ENCODE measurements at places on chromosomes 4 and X.
A peak's percentile ranks its signal among the peaks of the same experiment; 100 is the strongest.

- DNase-seq = no peak
These were observed 254.2 kb downstream of the NAF1 start for GRCh38 chr4:162912482-162912881.

- DNase-seq = no peak
These were observed 143.7 kb downstream of the RPA4 start for GRCh38 chrX:97027384-97027922.

GRCh38 chr4:135508006-135508714 lies 1306.6 kb upstream of the PABPC4L start:
- no peak for DNase-seq

- no peak for DNase-seq
These were observed 228.4 kb downstream of the SPRY1 start for GRCh38 chr4:123624959-123625358.

- DNase-seq = no peak
These were observed 461.5 kb downstream of the FSTL5 start for GRCh38 chr4:161702287-161702686.

- DNase-seq = no peak
These were observed 1.3 kb upstream of the PDE6B start for GRCh38 chr4:623914-624566.

DNA sequence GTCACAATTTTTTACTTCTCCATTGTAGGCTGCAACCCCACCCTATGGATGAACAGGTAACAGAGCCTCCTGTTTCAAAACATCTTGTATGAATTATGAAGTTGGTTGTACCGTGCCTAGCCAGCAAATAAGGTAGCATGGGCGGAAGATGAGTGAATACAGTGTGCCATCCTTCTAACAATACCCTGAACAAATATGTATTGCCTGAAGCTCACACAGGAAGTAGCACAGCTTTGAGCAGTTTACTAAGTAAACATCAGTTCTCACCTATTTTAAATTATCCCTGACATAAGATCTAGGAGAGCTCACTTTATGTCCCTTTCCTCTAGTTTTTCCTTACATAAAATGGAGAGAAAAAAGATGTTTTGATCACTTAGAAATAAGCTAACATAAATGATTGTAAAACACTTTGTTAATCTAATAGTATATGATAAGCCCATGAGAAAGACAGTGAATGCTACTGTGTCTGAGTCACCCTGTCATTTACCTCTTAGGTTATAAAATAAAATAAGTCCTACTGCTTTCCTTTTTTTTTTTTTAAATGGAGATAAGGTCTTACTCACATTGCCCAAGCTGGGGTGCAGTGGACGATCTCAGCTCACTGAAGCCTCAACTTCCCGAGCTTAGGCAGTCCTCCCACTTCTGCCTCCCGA lies 36.6 kb downstream of the GRSF1 start:
- no peak for DNase-seq

DNA sequence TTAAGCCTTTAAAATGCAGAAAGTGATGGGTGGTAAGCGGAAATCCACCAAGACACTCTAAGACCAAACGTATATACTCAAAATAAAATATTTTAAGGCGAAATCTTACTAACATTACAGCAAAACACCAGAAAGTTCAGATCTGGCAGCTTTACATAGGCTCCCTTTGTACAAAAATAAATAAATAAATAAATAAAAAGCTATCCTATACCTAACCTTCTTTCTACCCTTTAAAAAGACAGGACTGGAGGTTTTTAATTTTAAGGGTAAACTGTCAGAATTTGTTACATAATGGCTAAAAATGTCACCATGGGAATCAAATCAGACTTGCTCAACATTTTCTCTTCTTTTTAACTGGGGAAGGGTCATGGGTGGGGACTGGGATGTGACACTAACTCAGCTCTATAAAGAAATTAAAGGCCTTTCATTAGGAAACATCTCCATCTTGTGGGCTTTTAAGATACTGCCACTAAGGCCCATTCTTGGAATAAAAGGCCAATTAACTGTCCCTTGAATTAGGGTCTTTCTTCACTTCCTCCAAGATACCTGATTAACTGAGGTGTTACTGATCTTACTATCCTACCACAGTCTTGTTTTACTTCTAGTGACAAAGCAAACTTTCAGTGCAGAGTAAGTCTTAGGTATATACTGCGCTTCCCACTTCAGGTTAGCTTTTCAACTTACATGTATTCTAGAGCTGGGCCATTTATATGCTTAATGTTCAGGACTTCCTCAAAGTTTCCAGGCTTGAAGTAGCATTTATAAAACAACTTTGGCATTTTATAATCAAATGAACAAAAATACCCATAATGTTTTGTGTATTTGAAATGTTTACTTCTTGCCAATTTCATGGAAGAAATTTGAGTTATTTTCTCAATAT lies 13.3 kb downstream of the HNRNPD start:
- DNase-seq = no peak

DNA sequence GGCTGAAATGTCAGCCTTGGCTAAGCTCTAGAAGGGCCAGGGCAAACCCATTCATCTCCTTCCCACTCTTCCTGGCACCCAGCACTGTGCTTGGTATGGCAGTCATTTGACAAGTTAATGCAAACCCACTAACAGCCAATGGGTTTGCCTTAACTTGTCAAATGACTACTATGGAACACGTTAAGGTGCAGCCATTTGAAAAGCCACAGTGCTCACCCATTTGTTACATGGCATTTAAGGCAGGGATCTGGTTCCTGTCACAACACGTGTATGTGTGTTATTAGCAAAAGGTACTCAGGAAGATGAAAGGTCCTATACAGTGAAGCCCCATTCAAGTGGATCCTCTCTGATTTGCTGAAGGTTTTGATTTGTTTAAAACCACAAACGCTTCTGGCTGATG lies 7.2 kb downstream of the CRMP1 start:
- no peak for DNase-seq

DNA sequence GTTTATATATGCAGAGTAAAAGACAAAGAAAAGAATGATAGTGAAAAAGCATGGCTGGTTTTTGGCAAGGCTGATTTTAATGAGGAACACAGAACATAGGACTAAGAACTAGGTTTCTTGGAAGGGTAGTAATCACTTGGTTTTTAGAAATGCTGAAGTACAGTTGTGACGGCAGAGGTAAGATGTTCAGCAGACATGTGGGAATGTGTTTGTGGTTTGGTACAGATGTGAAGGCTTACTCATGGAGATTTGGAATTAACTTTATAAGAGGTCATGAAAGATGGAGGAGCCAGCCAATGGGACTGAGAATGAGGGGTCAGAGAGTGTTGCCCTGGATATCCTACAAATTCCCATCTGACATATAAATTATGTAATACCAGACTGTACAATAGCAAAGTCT lies 243.6 kb downstream of the NPFFR2 start:
- no peak for DNase-seq

GRCh38 chr4:170990989-170991589 lies 822.1 kb upstream of the GALNTL6 start:
- no peak for DNase-seq

DNA sequence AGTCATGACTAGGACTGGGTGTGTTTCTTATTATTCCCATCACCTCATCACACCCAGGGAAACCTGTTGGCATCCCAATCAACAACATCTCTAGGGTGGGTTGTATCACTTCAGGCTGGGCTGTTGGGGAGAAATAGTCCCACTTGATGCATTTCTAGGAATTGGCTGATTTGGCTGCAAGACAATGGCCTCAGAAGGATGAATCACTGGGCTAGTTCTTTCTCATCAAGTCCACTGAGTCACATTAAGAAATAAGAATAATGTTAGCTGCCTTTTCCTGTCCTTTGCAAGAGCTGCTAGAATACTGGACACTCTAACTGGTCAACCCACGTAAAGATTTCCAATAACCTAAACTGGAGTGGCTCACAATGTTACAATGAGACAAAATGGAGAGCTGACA lies 104.2 kb downstream of the CHRDL1 start:
- no peak for DNase-seq

DNA sequence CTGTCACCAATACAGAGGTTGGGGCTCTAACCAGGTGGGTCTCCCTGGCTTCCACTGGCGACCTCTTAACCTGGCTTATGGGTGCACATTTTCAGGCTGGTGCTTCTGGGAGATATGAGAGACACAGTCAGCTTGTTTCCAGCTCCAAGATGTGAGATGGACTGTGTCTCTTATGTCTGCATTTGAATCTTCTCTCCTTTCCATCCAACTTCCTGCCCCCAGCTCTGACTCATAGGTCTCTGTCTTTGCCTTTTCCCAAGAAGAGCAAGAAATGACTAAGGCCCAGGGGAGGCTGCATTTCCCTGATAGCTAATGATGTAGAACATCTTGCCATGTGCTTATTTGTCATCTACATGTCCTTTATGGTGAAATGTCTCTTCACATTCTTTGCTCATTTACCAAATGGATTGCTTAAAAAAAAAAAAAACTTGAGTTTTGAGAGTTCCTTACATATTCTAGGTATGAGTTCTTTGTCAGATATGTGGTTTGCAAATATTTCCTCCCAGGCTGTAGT lies 3.2 kb upstream of the UXT start:
- peak; percentile 58 for DNase-seq

GRCh38 chr4:69617083-69617694 lies 22.3 kb downstream of the UGT2A2 start:
- no peak for DNase-seq

GRCh38 chr4:70714079-70714887 lies 7.5 kb upstream of the RUFY3 start:
- no peak for DNase-seq

GRCh38 chr4:47926667-47927258 lies 12.4 kb upstream of the NFXL1 start:
- DNase-seq = peak; percentile 22

GRCh38 chrX:101203761-101204351 lies 15.7 kb upstream of the DRP2 start:
- DNase-seq = no peak

DNA sequence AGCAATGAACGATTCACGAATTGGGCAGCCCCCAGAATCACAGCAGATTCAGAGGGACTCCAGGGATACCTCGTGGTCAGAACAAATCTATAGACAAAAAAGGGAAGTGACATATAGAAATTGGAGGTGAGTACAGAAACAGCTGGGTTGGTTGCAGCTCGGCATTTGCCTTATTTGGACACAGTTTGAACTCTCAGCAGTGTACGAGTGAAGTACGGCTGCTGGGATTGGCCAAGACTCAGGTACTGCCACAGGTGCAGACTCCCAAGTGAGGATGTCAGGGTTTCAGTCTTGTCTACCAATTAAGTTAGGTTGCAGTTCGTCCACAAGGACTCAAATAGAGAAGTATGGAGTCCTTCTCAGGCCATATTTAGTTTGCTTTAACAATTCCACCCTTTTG lies 28.2 kb downstream of the HTT-AS start:
- DNase-seq = no peak

DNA sequence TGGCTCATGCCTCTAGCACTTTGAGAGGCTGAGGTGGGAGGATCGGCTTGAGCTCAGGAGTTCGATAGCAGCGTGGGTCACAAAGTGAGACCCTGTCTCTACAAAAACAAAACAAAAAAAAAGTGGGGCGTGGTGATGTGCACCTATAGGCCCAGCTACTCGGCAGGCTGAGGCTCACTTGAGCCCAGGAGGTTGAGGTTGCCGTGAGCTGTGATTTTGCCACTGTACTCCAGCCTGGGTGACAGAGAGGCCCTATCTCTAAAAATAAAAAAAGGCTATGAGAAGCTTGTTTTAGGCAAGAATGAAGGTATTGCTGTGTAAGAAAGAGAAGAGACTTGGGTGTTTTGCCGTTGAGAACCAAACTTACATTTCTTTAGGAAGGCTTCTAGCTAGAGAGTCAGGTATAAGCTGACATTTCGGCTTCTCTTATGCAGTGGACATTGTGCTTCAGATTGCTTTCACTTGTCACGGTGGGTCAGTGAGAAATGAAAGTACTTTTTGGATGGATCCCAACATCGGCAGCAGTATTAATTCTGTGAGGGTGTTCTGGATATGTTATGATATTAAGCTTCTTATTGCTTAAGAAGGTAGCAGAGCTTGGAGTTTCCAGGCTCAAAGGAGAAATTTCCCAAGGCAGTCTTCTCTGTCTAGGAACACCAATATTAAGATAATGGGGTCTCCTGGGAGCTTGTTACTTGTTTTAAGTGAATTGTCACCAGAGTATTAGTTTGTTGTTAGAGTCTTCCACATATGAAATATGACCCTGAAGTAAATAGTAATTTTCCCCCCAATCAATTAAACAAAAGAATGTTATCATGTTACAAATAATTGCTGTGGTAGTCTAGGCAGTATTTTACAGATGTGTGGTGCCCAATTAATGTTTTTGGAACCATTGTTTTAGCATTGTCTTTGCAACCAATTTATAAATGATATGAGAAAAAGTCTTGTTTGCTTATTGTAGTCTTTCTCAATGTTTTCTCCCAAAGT lies 17.6 kb downstream of the TMEM131L start:
- no peak for DNase-seq

DNA sequence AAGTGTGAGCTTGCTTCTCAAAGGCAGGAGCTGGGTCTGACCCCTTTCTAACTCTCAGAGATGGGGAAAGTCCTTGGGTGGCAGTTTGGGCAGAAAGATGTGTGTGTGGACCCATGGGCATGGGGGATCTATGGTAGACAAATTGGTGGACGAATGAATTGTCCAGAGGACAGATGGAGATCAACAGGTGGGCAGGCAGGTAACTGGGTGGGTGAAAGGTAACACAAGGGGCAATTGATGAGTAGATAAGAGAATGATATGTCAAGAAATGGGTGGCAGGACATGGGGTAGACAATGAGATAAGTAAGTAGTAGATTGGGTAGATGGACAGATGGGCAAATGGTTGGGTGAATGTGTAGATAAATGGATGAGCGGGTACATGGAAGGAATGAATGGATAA lies 2.9 kb upstream of the KCND1 start:
- no peak for DNase-seq

DNA sequence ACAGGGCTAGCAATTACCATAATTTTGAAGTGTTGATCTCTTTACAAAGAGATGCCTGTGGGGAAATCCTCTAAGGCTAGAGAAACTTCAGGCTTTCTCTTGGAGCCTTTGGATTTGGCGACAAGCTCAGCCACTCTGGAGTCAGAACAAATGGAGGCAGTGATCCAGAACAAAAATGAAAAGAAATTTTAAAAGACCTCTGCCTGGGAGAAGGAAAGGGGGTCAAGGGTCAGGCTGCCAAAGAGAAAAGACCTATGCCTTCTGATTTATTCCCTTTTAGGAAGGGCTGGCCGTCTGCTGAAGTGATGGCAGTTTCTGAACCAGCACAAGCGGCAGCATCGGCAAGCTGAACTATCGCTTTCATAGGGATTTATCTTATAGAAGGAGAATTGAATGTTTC lies 140.8 kb upstream of the SFRP2 start:
- DNase-seq = no peak

GRCh38 chr4:1855333-1856070 lies 454 bp downstream of the LETM1 start:
- peak; percentile 27 for DNase-seq

DNA sequence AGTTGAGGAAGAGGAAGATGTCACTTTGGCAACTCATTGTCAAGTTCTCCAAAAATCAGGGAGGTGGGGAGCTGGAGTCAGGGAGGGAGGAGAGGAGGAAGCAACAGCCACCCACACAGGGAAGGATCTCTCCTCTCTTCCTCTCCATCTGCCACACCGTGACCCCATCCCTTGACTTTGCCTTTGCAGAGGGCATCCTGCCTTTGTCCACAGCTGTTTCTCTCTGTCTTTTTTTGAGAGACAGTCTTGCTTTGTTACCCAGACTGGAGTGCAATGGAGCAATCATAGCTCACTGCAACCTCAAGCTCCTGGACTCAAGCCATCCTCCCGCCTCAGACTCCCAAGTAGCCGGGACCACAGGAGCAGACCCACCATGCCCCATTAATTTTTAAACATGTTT lies 276.0 kb downstream of the SHOX start:
- DNase-seq = no peak

All from MG63 (cell line).